ENCODE measurements at places on chromosomes 6 and 20.

GRCh38 chr6:133594652-133595110 is 294.2 kb upstream of the TCF21 start:
- DNase-seq = no peak

DNA sequence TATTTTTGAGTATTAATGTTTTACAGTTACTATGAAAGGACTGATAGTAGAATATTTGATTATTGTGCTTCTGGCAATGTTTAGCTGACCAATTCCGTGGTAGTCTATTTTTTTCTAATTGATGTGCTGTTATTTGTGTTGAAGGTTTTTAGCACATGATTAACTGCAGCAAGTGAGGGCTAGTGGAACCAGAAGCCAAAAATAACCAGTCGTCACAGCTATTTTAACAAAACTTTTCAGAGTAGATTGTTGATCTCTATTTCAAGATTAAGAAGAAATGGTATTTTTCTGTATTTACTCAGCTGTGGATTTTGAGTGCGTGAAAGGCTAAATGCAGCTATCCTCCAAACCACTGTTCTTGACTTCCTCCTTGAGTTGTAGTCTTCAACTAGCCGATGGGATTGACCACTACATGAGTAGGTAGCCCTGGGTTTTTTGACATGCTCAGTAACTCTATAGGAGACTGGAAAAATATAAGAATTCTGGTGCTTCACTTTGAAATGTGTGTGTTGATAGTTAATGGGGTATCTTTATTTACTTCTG is 258.0 kb downstream of the ZFAND3 start:
- no peak for DNase-seq

DNA sequence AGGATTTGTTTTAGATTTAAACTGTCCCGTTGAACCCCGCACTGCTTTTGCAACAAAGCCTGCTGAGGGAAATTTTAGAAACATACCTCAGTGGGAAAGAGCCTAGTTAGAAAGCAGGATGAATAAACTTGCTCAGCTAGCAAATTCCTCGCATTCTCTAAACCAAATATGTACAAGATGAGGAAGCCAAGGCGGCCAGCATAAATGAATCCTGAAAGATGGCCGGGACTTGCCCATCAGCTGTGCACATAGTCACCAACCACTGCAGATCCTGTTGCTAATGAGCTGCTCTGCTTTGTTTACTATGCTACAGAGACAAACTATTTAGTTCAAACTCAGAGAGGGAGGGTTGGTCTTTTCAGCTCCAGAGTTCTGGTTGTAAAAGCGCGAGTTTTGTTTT is 49.0 kb downstream of the TMEM170B start:
- DNase-seq = no peak

DNA sequence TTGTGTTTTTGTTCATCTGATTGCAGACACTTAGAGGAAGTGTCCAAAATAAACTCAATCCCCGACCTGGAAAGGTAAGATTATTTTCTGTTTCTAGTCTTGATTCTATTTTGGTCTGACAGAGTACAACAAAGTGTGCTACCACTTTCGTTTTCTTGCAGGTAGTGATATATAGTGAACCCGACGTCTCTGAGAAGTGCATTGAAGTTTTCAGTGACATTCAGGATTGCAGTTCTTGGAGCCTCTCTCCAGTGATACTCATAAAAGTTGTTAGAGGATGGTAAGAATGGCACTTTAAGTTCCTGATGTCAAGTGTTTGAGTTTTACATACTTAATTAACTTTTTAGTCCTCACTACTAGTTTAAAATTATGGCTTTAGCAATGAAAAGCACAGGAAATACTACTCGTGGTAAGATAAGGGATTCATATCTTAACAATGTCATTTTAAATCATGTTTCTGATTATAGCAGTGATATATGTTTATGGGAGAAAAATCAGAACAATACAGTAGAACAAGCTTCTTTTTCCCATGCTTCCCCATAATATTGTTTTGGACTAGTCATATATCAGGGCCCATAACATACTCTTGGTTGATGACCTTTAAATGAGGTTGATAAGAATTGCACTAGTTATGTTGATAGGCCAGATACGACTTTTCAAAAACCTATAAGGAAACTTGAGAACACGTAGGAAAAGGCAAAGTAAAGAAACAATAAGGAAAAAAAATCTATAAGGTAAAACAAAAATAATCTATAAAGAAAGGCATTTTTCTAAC is 104.0 kb downstream of the RTN4IP1 start:
- DNase-seq = no peak

- DNase-seq = no peak
These were observed 141.3 kb downstream of the IMPG1 start for GRCh38 chr6:75931011-75931680.

DNA sequence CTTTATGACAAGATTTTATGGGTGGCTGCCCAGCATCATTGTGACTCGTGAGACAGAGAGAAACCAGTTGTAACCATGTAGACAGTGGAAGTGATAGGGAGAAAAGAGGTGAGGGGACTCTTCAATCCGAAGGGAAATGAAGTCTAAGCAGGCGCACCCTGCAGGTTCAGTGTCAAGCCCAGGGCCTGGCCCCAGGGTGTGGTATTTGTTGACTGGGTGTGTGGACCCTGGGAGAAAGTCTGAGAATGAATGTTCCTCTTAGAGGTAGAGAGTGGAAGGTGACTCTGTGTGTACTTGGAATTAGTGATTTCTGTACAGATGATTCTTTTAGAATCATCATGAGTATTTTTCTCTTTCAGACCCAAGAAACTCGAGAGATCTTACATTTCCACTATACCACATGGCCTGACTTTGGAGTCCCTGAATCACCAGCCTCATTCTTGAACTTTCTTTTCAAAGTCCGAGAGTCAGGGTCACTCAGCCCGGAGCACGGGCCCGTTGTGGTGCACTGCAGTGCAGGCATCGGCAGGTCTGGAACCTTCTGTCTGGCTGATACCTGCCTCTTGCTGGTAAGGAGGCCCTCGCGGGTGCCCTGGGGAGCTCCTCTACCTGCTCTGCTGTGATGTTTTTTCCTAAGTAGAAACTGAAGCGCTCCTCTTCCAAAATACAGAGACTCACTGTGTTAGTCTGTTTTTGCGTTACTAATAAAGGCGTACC is 68.0 kb downstream of the PTPN1 start:
- DNase-seq = no peak

DNA sequence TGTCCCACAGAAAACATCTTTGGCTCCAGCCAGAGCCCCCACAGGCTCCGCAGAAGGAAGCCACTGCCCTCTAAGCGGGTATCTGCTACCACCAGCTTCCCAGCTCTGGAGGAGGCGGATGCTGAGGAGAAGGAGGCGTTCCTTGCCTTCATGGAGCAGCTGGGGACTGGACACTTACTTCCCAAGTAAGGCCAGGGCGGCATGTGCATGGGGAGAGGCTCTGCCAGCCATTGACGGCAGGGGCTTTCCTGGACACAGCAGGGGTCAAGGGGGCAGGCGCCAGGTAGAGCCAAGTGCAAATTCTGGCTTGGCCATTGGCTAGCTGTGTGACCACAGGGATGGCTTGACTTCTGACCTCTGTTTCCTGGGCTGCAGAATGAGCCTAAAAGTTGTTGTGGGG is 17.8 kb downstream of the RAB44 start:
- DNase-seq = no peak

- no peak for DNase-seq
These were observed 41.0 kb downstream of the ZNF292 start for GRCh38 chr6:87196275-87196842.

- DNase-seq = no peak
These were observed 1.6 kb downstream of the MAP3K5 start for GRCh38 chr6:136790411-136791295.

DNA sequence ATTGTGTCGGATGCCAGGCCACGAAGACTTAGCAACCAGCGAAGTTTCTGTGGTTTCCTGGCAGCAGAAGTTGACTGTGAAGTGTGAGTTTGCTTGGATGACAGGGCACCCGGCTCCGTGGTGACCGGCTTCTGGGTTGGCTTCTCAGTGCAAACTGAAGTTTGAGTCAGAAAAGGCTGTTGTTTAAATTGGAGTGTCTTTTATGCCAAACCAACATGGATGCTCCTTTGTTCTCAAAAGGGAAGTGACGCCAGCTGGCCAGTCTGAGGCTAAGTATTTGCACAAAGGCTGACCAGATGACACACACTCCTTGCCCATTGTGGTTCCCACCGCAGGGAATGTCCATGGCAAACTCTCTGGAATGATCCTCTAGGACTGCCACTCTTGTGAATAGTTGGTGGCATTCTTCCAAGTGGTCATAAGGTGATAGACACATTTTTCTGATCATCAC is 164.8 kb upstream of the QKI start:
- DNase-seq = no peak

DNA sequence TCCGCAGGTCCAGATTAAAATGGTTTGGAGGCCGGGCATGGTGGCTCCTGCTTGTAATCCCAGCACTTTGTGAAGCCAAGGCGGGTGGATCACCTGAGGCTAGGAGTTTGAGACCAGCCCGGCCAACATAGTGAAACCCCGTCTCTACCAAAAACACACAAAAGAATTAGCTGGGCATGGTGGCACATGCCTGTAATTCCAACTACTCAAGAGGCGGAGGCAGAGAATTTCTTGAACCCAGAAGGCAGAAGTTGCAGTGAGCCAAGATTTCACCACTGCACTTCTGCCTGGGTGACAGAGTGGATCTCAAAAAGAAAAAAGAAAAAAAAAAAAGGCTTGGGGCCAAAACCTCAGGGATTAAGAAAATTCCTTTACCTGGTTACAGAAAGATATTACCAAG is 30.5 kb downstream of the C6orf15 start:
- DNase-seq = no peak

Measured in NCI-H526 (cell line).